ENCODE measurements at places on chromosomes 13 and 19.
A peak's percentile ranks its signal among the peaks of the same experiment; 100 is the strongest.

DNA sequence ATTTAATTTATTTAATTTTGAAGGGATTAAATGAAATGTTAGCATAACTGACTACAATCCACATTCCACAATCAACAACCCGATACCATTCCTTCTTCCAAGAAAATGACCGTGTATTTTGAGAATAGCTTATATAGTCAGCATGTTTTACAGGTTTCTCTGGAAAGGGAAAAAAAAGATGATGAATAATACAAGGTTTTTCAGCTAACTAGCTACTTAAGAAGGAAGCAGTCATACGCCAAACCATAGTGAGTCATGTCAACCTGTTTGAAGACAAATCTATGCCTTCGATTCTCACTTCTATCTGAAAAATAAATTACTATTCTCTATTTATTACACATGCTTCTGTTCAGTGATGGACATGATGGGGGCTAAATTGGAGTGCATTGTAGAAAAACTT is 258.6 kb downstream of the EFNB2 start:
- DNase-seq: peak; percentile 47

GRCh38 chr19:51098365-51099046 is 9.7 kb downstream of the CTU1 start:
- DNase-seq: no peak

DNA sequence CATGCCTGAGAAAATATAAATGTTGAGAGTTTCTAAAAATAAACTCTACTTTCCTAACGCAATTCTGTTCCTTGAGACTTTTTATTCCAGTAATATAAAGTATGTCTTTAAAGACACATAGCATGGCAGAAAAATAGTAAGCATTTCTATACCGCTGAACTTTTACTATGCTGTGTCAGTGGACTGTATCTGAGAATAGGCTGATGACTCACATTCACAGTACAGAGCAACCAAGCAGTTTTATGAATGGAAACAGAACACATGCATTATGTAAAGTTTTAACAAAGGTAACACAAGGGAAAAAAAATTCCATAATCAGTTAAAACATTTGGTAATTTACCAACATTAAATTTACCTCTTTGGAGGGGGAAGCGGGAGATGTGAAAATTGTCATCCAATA is 38.4 kb downstream of the ZDHHC20 start:
- peak; percentile 42 for DNase-seq

DNA sequence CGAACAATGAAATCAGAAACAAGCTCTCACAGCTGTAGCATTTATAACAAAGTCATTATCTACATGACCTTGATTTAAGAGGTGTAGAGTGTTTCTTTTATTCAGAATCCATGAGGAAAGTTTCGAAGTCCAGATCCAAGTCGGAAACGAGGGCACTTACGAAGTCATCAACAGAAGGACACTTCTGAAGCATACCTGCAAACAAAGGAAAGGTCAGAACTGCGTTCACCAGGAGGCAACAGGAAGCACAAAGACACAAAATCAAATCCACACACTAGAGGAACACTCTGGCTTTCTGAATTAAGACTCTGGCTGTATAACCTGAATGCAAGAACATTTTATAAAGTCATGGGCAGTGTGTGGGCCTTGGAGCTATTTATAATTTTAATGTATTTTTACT is 158.9 kb downstream of the MIPEP start:
- DNase-seq: no peak

DNA sequence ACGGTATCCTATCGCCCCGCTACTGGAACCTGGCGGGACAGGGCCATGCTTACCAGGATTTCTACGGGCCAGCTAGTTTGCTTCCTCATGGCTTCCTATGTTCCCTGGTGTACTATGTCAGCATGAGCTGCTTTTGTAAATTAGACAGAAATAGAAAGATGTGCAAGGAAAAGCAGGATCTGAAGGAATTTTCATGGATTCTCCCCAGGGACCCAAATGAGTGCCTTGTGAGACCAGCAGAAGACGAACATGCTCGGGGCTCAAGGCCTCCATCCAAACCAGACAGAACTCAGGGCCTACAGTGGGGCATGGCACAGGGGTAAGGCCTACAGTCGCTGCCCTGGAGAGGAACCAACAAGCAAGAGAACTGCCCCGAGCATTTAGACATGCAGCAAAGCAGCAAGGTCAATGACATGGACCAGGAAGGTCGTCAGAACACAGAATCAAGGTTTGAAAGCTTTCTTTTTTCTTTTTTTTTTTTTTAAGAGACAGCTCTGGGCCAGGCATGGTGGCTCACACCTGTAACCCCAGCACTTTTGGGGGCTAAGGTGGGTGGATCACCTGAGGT is 17.3 kb downstream of the EPS15L1 start:
- no peak for DNase-seq

DNA sequence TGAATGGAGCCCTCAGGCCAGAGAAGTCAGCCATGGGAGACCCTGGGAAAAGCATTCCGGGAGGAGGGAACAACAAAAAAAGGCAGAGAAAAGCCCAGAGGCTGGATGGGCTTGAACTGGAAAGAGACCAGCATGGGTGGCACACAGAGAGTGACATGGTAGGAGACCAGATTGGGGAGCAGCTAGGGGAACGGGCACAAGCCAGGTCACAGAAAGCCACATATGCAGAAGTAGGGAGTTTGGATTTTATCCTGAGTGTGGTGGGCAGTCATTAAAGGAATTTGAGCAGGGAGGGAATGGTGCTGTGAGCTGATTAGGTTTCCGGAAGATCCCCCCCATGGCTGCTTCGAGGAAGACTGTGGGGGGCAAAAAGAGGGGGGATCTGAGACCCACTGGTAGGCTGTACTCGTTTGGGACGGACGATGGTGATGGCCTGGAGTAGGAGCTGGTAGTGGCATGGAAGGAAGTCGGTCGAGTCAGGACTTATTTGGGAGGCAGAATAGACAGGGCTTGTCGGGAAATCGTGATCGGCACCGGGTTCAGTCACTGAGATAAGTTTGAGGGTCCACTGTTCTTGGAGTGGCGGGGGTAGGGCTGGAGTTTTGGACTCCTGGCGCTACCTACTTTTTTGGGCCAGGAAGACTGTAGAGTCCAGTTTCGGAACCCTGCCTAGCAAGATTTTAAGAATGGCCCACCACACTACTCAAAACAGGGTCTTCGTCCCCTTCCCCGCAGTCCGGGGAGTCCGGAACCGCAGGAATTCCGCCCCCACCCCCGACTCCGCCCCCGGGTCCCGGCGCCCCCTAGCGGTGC is 949 bp downstream of the SERTAD1 start:
- DNase-seq: peak; percentile 40

DNA sequence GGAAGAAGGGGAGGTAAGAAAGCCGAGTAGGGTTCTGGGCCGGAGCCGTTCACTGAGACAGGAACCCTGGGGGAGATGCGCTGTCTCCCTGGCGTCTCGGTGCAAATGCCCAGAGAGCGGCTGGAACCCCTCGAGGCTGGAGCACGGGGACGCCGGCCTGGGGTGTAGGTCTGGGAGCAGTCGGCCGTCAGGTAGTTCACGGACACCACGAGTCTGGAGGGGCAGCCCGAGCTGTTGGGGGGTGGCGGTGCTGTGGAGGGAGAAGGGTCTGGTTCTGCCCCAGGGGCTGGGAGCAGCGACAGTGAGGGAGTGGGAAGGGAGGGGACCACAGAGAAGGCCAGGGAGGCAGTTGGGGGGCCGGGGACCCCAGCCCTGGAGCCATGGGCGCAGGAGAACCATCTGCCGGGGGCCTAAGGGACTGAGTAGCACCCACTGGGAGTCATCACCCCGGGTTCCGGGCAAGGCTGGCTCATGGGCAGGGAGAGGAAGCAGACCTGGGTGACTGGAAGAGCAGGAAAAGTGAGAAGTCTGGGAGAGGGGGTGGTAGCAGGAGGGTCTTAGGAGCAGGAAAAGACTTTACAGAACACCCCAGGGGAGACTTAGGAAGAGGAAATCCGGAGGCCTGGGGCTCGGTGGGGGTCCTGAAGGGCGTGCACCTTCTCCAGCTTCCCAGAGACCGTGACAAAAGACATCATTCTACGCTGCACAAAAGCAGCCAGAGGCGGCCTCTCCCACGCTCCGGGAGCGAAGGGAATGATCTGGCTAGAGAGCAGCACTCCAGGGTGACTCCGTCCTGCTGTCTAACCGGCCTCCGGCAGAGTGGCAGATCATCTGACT is 173.1 kb upstream of the SOX1 start:
- no peak for DNase-seq

DNA sequence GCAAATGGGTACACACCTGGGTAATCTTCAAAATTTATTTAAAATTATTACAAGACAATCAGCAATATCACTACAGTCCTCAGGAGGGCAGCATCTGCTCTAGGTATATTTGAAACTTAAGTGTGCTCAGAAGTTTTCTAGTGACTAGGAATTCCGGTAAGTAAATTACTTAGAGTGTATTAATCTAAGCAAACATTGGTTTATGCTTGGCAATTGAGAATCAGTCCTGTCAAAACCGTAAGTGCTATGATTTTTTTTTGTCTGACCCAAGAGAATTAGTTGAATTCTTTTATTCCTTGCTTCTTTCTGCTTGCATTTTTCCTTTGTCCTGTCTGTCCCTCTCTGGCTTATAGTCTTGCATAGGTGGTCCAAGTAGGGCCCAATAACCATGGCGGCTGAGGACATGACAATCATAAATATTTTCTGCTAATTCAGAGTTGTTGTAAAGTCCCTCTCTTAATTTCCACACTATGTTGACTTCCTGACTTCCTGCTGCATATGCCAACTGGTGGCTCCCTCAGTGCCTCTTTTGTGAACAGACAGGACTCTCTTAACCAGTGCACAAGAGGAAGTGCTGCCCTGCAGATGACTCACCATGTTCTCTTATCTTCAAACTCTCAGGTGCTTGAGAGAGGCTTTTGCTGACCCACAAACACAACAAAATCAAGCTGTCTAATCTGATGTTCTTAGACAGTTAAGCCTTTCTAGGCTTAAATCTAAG is 82.2 kb downstream of the SLAIN1 start:
- peak; percentile 64 for DNase-seq

DNA sequence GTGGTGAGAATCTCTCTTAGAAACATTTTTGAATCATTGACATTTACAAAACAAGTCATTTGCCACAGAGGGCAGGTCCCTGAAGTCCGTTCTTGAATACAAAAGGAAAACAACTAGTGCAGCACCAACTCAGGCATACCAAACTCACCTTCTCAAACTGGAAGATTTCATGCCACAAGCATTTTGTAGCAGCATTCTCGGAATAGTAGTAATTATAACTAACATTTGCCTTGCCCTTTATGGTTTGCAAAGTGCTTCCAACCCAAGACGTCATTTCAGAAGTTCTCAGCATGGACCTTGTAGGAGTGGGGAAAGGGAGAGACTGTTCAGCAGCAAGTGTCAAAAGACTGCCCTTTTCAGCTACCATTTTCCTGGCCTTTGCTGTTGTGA is 344.6 kb downstream of the RFC3 start:
- DNase-seq: peak; percentile 28

GRCh38 chr19:3039641-3040077 is 10.6 kb upstream of the TLE2 start:
- no peak for DNase-seq

- peak; percentile 35 for DNase-seq
Measured at GRCh38 chr13:39765801-39766463, 110.5 kb downstream of the COG6 start.

DNA sequence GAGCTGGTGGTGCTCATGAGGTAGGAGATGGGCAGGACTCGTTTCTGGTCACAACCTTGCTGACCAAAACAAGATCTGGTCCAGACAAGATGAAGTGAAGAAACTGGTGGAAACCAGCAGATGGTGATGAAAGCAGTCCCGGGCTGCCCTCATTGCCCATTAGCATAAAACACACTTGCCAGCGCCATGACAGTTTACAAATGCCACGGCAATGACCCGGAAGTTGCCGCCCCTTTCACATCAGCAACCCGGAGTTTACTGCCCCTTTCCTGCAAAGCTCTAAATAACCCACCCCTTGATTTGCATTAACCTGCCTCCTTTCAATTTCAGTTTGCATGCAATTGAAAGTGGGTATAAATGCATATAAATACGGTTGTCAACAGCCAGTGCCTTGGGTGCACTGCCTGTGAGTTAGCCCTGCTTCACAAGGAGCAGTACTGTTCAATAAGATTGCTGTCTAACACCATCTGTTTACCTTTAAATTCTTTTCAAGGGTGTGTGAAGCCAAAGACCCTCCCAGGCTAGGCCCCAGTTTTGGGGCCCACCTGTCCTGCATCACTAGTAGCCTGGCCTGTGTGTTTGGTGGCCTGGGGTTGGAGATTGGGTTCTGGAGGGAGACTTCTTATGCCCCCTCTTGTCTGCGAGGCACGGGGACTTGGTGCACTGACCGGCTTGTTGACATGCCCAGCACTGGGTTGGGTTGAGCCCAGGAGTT is 38.8 kb downstream of the CHST8 start:
- no peak for DNase-seq

- DNase-seq: peak; percentile 73
Measured at GRCh38 chr13:27375686-27376326, 48.6 kb upstream of the GTF3A start.

GRCh38 chr19:805600-806550 is 8.6 kb downstream of the PTBP1 start:
- DNase-seq: no peak

- DNase-seq: no peak
Measured at GRCh38 chr19:8631425-8631819, 989 bp downstream of the NFILZ start.

DNA sequence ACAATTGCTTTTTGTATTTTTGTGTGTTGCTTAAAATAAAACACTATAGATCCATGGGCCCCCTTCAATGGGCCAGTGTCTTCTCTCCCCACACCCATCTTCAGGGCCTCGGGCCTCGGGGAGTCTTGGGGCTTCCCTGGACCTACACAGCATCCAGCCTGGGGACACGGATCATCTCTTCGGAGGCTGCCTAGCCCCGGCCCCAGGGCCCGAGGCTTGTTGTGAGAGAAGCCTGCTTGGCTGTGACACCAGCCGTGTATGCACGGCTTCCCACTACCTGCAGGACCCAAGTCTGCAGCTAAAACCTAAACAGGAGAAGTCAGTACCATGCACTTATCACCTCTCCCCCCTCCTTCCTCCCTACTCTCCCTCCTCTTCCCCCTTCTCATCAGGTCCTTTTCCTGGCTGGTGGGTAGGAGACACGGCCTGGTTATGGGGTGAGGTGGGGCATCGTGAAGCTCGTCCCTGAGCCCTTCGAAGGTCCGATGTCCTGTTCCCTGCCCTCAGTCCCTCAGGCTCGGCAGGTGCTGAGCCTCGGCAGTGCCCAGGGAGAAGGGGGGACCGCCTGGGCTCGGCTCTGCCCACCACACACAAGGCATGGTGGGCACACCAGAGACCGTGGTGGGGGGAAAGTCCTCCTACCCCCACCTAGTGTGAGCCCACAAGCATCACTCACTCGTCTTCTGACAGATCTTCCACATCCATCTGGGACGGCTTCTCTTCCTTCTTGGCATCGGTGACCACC is 9.5 kb downstream of the C13orf46 start:
- DNase-seq: no peak

DNA sequence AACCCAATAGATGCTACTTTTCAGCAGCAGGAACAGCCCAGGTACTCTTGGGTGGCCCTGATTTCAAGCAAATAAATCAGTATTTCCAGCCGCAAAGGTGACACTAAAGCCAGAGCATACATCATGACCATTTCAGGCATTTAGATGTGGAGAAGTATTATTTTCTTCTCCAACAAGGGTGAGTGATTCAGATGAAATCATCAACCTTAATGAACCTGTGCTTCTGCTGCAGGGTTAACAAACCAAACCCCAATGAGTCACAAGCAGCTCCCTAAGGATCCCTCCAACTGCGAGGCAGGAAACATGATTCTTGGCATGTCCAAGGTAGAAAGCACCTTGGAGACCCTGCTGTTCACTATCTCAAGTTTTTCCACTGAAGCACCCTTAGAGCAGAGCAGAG is 32.7 kb downstream of the MBNL2 start:
- DNase-seq: peak; percentile 92

Data from ELR (cell line).